ENCODE measurements at places on chromosomes 2 and 18. TPM values are rescaled to one million over a fixed set of nuclear protein-coding genes. Genes with fewer than 3 reads are reported as not detected.

Gene HRH4
- total RNA-seq = not detected

- DNase-seq = peak; percentile 78
These were observed 29.8 kb upstream of the TAF1B start for GRCh38 chr2:9813312-9814128.

- DNase-seq = no peak
These were observed 82.6 kb upstream of the SP3 start for GRCh38 chr2:174047746-174048145.

Gene HS1BP3
- total RNA-seq = 21.4 TPM

DNA sequence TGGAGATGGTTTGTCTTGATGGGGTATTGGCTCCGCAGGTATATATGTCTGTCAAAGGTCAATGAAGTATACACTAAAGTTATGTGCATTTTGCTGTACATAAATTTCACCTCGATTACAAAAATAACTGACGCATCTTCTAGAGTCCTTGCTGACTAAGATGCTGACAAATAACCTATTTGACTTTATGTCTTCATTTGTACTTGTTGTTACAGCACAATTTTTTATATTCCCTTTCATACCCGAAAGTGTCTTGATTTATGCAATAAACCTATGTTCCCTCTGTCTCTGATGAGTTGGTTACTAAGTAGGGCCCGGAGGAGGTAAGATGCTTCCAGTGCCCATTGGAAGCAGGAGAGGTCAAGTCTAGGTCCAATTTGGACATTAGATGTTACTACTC is 93.5 kb downstream of the COPS8 start:
- DNase-seq = no peak

GRCh38 chr2:96374211-96374951 is 38.8 kb downstream of the NCAPH start:
- peak; percentile 73 for DNase-seq

Gene KCNG2
- total RNA-seq = 0.15 TPM

- DNase-seq = no peak
These were observed 33.6 kb upstream of the BIN1 start for GRCh38 chr2:127140538-127140937.

Gene UGT1A9
- total RNA-seq = not detected

GRCh38 chr2:46803911-46804670 is 111.5 kb downstream of the MCFD2 start:
- no peak for DNase-seq

DNA sequence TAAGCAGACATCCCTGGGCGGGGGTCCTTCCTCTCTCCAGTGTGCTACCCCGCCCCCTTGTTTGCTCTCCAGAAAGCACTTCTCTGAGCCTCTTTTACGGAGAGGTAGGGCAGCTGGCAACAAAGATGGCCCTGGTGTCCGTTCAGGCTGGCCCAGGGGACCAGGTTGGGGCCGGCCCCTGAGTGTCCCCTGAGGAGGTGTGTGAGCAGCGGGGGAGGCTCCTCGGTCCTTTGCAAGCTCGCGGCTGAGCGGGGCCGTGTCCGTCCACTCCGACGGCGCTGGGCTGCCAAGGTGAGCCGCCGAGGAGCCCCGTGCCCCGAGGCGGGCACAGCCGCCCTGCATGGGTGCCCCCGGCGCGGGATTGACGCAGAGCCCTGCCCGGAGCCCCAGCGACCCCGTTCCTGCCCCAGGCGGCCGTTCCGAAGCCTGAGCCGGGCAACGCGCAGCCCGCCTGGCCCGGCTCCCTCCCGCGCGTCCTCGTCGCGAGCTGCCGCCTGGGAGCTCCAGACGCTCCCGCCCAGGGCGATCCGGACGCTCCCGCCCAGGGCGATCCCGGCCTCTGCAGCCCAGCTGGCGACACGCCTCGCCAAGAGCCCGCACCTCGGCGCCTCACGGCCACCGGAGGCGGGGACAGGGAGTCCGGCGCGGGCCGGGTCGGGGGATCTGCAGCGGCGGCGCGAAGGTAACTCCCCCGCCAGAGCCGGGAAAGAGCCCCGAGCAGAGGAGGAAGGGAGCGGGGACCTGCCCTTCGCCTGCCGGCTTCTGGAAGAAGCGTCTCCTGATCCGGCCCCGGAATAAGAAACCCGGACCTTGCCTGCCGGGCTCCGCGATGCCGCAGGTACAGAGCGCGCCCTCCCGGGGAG is at the start of gene PROKR1:
PROKR1 (plus strand) TSS at position 569 of the 863 bp plus-strand sequence. CDS start 2,243 bp downstream, outside the sequence.
- peak; percentile 54 for DNase-seq

DNA sequence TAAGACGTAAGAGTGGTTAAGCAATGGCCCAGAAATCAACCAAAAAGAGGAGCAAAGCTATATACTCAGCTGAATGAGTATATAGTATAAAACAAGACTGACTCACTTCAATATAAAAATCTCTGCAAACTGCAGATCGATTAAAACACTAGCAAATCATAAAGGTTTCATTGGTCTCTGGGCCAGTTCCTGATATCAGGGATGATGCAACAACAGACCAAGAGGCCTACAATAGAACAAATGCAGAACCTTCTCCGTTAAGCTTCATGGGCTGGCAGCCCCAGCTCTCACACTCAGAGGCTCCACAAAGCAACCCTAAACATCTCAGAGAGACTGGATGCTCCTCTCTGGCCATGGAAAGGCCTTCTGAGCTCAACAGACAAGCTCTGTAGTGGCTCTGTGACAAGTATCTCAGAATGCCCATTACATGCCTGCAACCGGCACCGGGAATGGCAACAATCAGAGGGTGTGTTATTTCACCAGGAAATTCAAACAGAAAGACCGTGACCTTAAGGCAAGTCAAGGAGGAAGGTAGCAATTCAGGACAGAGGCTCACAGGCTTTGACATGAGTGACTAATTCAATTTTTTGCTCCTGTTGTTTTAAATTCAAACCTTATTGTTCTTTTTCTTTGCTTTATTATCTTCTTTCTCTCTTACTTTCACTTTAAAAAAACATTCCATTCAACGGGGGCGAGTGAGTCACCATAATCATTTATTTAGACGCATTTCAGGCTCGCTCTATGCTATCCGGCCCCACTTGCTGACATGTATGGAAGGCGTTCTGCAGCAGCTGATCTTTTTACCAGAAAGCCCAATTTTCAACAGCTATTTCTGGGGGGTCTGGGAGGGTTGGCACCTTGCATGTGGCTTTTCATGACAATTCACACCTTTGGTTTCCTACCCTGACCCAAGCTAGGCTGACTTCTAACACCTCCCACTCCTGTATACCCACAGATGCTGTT is 15.1 kb downstream of the CYRIA start:
- no peak for DNase-seq

DNA sequence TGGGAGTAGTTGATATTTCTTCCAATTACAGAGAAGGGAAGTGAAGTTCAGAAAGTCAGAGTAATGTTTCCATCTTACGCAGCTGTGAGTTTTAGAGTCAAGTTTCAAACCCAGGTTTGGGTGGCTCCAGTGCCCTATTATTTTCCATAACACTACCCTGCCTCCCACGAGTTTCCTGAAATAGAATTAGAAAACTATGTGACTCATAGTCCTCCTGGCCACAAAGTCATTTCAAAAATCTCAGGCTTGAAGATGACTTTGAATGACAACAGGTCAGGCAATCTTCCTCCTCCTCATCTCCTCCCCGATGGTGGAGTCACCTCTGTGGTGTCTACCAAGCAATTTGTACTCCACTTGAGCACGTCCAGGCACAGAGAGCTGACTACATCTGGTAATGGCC is 212.3 kb upstream of the TRIB2 start:
- no peak for DNase-seq

- DNase-seq = peak; percentile 68
These were observed 14.6 kb upstream of the TNS1 start for GRCh38 chr2:218017211-218018053.

DNA sequence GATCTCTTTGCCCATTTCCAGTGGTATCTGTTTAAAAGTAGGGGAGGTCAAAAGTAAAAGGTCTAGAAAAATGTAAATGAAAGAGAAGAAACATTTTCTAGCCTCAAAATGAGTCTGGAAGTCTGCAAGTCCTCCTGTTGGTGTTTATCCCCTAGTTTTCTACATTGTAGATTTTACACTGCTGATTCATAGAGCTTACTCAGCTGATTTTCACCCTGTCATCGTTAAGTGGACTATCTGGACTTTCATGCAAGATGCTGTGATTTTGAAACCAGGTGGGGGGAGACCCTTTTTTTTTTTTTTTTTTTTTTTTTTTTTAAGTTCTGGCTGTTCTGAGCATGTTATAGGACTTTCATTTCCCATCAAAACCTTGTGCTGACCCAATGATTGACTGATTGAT is 10.3 kb downstream of the HOXD3 start:
- no peak for DNase-seq
